Hair follicular keratinocyte (primary cell): ENCODE measurements at places on chromosomes 13 and 19. TPM values are rescaled to one million over a fixed set of nuclear protein-coding genes. Genes with fewer than 3 reads are reported as not detected.

The EBI3 gene
- total RNA-seq, result 0.23 TPM in 1 of 2 replicates, not detected in the other

The PLK5 gene
- not detected in 2 replicates for total RNA-seq

The LHB gene
- total RNA-seq, result not detected in 2 replicates

The IFI30 gene
- 22.6 and 27.0 TPM in 2 replicates for total RNA-seq

The ASF1B gene
- 9.4 and 43.2 TPM in 2 replicates for total RNA-seq

The B3GNT3 gene
- 8.0 and 13.7 TPM in 2 replicates for total RNA-seq

The NRTN gene
- total RNA-seq, result not detected in 2 replicates

The AKT1S1 gene
- 20.1 and 25.7 TPM in 2 replicates for total RNA-seq

The NCR1 gene
- not detected in 2 replicates for total RNA-seq

The ZNF547 gene
- total RNA-seq, result 0.62 and 1.5 TPM in 2 replicates

The TSC22D1 gene
- total RNA-seq, result 85.5 and 140 TPM in 2 replicates

The THSD8 gene
- total RNA-seq, result not detected in 2 replicates

The C13orf42 gene
- total RNA-seq, result not detected in 2 replicates

The OCEL1 gene
- 2.8 and 5.5 TPM in 2 replicates for total RNA-seq

The GPC5 gene
- total RNA-seq, result not detected in 2 replicates

The PRR36 gene
- not detected in 2 replicates for total RNA-seq

The HSPB6 gene
- 0.15 TPM in 1 of 2 replicates, not detected in the other for total RNA-seq

The ZNF540 gene
- total RNA-seq, result 0.08 TPM in 1 of 2 replicates, not detected in the other

The YJEFN3 gene
- total RNA-seq, result 0.46 and 1.3 TPM in 2 replicates

The LILRB4 gene
- not detected in 2 replicates for total RNA-seq

The ZNF563 gene
- total RNA-seq, result 2.5 and 4.5 TPM in 2 replicates

The IZUMO4 gene
- 0.70 and 1.1 TPM in 2 replicates for total RNA-seq
